ENCODE measurements at places on chromosomes 6 and 20.

- no peak for DNase-seq
Observed at GRCh38 chr6:81475646-81476045, 276.8 kb downstream of the TENT5A start.

DNA sequence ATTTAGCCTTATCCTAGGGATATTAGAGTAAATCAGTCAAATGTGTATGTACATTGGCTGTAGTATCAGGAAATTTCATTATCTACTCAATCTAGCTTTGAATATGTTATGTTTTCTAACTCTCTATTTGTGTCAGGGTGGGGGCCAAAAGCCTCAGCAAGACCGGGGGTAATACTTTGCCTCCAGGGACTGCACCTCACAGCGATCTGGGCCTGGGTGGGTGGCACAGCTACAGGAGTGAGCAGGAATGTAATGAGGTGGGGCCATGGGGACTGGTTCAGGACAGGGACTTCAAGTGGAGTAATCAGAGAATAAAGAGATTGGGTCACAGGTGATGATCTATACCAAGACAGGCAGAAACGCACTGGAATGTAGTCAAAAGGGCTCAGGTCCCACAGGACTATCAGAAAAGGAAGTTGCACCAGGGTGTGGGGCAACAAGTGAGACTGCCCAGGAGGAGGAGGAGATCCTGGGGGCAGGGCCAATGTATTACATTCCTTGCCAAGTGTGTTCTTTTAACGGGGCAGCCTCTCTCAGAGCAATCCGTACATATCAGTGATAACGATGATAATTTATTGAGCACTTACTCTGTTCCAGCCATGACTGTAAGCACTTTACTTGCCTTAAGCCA is 54.0 kb downstream of the PIGU start:
- DNase-seq: no peak

- DNase-seq: no peak
Observed at GRCh38 chr6:145031962-145032361, 703.4 kb downstream of the EPM2A start.

GRCh38 chr6:139638179-139638941 is 263.9 kb upstream of the CITED2 start:
- DNase-seq: no peak

- no peak for DNase-seq
Observed at GRCh38 chr20:22492497-22492896, 91.9 kb downstream of the FOXA2 start.

DNA sequence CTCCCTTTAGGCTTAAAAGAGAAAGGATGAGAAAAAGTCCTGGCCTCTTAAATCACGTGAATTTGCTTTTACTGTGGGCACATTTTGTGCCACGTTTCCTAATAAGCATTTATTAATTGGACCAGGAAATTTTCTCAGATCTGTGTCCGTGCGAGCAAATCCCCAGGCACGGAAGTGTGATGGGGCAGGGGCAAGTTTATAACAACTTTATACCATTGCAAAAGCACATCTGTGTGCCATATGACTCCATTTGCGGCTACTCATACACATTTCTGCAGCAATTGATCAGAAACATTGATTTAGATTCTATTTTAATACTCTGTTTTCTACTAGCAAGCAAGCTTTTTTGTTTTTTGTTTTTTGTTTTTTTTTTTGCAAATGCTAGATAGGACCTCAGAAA is 373.2 kb downstream of the TAF4 start:
- no peak for DNase-seq

DNA sequence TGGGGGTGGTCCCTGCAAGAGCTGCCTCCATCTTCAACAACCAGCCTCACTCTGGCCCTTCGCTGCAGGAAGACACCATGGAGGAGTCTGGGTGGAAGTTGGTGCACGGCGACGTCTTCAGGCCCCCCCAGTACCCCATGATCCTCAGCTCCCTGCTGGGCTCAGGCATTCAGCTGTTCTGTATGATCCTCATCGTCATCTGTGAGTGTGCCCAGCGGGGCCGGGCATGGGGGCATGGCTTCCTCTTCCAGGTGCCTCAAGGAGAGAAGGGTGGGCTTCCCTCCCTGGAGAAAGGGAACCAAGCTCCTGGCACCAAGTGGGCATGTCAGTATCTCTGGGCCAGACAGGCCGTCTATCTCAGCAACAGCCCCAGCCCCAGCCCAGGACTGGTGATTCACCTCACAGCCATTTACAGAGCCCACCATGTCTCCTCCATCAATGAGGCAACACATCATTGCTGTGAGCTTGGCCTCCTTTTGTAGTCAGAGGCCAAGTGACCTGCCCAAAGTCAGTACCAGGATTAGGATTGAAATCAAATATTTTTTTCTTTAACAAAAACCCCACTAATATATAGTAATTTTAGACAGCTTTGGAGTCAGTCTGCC is 40.2 kb downstream of the TM9SF4 start:
- DNase-seq: no peak

DNA sequence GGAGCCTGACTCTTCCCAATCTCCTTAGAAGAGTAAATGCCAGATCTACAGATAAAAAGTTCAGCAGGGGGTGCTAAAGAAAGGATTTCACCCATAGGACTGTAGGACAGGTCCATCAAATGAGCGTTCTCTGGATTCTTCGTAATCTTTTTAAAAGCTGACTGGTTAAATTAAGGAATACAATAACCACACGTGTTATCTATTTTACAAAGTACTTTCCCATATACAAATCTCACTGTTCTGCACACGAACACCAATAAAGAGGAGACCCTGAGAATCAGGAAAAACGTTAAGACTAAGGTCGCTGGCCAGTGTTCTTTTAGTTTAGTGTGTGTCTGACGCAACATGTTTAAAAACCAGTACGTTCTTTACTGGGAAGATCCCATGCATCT is 542 bp downstream of the TUBE1 start:
- no peak for DNase-seq

GRCh38 chr6:25971187-25971821 is 8.7 kb downstream of the TRIM38 start:
- DNase-seq: no peak

DNA sequence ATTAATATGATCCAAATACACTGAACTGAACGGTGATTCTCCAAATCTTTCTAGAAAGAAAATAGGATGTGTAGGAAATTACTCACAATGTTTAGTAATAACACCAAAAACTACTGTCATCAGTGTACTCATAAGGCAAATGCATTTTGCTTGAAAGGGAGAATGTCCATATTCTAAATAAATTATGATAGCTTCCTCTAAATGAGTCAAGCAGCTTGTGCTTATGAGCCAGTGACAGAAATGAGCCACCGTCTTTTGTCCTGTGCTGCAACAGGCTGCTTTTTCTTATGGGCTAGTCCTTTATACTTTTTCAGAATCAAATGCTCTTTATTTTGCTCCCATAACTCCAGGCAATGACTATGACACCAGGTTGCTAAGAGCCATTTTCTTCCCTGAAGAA is 4.5 kb upstream of the ZNF451 start:
- DNase-seq: no peak

- DNase-seq: no peak
Observed at GRCh38 chr6:8075704-8076103, 11.5 kb upstream of the BLOC1S5 start.

DNA sequence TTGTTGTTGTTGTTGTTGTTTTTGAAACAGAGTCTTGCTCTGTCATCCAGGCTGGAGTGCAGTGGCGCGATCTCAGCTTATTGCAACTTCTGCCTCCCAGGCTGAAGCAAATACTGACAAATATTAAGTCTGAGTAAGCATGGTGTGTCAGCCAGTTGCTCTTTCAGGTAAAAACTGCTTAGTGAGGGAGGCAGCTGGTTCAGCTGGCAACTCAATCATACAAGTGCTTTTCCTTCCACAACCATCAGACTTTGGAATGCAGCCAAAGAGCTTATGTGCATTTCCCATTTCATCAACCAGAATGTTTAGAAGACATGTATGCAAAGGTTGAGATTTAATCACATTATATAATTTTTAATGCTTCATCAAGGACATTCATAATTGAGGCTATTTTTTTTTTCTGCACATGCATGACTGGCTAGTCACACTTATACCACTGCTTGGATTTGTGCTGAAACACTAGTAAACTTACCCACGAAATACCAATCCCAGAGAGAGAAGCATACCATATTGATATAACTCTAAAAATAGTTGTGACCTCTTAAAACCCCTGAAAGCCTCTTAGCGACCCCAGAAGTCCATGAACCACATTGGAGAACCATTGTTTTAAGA is 56.0 kb downstream of the CLIC5 start:
- no peak for DNase-seq

- no peak for DNase-seq
Observed at GRCh38 chr6:135722679-135723078, 128.8 kb upstream of the PDE7B start.

DNA sequence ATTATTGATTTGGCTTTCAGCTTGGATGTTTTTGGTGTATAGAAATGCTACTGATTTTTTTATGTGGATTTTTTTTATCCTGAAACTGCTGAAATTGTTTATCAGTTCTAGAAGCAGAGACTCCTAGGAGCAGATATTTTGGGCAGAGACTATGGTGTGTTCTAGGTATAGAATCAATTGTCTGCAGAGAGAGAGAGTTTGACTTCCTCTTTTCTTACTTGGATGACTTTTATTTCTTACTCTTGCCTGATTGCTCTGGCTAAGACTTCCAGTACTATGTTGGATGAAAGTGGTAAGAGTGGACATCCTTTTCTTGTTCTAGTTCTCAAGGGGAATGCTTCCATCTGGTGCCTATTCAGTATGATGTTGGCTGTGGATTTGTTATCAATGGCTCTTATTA is 370.6 kb downstream of the PHF3 start:
- no peak for DNase-seq

GRCh38 chr20:21505810-21506530 is 7.9 kb downstream of the NKX2-2 start:
- DNase-seq: peak; percentile 77

GRCh38 chr6:75755704-75756103 is 6.7 kb downstream of the MYO6 start:
- DNase-seq: no peak

DNA sequence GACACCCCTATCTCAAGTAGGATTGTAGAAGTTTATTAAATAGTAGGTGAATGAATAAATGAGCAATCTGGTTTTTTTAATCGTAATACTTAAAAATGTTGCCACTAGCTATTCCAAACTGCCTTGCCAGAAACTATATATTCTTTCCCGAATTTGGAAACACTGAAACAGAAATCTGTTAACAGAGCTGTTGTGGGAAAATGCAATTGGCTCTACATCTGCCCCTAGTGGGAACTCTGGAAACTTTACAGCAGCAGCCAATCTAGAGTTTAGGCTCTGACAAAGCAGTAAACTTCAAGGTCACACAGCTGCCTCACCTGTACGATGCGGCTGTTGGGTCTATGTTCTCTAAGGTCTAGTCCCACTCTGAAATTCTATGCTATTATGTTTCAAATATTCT is 41.7 kb downstream of the SYNE1 start:
- DNase-seq: no peak

DNA sequence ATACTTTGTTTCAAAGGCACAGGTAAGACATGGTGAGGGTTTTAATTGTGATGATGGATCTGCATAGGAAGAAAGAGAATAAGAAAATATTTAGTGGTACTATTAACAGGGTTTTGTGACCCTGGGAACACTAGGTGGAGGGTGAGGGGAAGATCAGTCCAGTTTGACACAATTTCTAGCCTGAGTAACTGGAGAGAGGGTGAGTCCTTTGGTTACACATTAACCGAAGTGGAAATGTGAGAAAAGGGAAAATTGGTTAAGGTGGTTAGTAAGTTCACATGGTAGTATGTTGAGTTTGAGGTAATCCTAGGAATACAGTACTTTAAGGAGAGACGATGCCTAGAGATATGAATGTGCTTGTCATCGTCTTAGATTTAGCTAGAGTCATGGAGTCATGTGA is 54.8 kb upstream of the POU3F2 start:
- DNase-seq: no peak

GRCh38 chr6:83119742-83120300 is 52.4 kb downstream of the DOP1A start:
- DNase-seq: no peak

GRCh38 chr20:43800186-43800585 is 73.4 kb upstream of the GTSF1L start:
- DNase-seq: no peak

DNA sequence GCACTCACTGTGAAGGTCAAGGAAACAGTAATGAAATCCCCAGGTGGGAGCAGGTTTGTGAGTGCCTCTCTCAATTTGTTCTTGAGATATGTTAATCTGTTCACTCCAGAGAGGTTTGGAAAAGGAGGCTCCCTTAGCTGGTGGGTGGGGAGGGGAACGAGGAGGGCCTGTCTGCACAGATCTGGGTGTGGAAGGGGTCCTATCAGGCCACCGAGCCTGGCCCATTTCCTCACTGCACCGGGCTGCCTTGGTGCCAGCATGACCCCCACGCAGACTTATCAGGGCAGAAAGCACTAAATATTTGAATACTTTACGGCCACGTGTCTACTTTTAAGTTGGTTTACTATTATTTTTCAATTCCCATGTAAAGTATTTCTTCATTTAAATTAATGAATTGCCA is 8.3 kb downstream of the AGPAT4 start:
- no peak for DNase-seq

- no peak for DNase-seq
Observed at GRCh38 chr6:110853754-110854477, 20.7 kb upstream of the AMD1 start.

DNA sequence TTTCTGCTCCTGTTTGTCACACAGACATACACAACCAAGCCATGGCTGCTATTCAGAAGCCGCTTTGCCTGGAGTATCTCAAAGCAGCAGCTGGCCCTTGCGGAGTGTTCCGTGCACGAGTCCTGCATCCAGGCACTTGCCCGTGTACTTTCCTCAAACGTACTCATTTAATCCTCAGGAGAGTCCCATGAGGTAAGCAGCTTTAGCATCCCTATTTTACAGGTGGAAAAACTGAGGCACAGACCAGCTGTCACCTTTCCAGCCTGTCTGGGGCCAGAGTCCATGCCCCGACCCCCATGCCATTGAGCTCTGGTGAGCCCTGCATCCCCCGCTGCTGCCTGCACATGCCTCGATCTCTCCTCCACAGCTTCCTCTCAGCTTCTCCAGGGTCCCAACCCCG is 130.0 kb downstream of the ERMARD start:
- DNase-seq: no peak

- no peak for DNase-seq
Observed at GRCh38 chr6:167401525-167402194, 76.8 kb downstream of the TTLL2 start.

- DNase-seq: no peak
Observed at GRCh38 chr6:107386904-107387303, 72.5 kb downstream of the PDSS2 start.

GRCh38 chr20:47453167-47453782 is 48.4 kb upstream of the NCOA3 start:
- DNase-seq: peak; percentile 57

- DNase-seq: no peak
Observed at GRCh38 chr6:79928478-79928998, 18.8 kb downstream of the ELOVL4 start.

- no peak for DNase-seq
Observed at GRCh38 chr6:4105980-4106536, 27.1 kb upstream of the FAM217A start.

GRCh38 chr6:75450903-75451302 is 42.7 kb downstream of the FILIP1 start:
- no peak for DNase-seq

Measured in stimulated activated naive CD8-positive, alpha-beta T cell treated with anti-CD3 and anti-CD28 coated beads, Interleukin-15, amount 100 ng/mL, for 72 hours (primary cell).